Globus pallidus (tissue), 1 donor: ENCODE measurements at places on chromosomes 7 and 10.

- peak; percentile 61 for DNase-seq
Observed at GRCh38 chr10:48658243-48658974, 26.3 kb upstream of the WDFY4 start.

- DNase-seq = no peak
Observed at GRCh38 chr10:132170561-132171361, 16.0 kb upstream of the DPYSL4 start.

DNA sequence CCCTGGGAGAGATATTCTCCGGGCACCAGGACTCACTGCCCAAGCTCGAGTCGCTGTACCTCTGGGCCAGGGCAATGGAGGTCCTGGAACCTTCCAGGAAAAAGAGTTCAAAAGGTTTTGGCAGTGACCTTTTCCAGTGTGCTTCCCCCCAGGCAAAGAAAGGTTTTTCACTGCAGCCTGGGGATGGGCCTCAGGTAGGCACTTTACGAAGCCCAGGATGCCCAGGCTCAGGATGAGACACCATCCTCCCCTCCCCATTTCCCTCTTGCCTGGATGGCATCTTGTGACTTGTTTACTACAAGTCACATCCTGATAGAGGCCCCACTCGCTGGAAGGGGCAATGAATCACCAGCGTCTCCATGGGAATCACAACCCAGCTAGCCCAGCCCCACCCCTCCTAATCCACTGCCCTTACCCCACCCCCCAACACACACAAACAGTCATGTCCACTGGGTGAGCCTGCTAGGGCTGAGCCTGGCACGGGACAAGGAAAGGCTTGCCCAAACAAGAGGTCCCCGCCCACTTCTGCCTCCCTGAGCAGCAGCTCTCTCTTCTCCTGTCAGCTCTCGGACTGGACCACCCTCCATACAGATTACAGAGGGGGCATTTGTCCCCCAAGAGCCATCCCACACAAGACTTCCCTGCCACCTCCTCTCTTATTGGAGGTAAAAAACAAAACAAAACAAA, 93.8 kb upstream of the SMNDC1 start:
- no peak for DNase-seq

- no peak for DNase-seq
Observed at GRCh38 chr7:127658970-127659630, 7.1 kb downstream of the SND1 start.

- no peak for DNase-seq
Observed at GRCh38 chr7:43119371-43120075, 7.1 kb downstream of the HECW1 start.

DNA sequence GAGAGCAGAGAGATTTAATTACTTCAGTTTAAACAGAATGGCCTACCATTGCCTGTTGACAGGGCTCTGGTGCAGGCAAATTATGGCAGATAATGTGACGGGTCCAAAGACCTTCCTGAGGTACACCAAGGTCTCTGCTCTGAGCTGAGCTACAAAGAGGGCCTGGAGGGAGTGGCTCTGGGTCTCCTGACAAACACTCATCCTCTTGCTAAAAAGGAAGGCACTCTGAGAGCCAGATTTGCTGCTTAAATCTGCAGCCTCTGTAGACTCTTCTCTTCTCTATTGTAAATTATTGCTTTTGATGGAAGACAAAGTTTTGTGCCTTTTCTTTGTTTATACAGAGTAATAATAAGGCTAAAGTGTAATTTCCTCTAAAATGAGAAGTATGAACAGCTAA, 529.5 kb upstream of the FZD8 start:
- DNase-seq = no peak

DNA sequence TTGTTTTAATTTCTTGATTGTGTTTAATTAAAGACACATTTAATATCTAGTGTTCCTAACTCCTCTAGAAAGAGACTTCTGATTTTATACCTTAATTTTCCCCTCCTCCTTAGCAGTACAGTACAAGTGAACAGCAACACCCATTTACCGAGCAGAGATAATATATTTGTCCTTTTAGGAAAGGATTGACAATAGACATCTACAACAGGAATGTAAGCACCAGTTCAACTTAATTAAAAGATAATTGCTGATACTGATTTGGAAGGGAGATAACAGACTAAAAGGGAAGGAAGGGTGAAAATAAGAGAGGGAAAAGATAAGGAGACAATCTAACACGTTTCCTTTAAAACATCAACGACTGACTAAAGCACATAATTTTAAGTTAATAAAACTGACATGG, 119.3 kb downstream of the SRPK2 start:
- DNase-seq = peak; percentile 67

DNA sequence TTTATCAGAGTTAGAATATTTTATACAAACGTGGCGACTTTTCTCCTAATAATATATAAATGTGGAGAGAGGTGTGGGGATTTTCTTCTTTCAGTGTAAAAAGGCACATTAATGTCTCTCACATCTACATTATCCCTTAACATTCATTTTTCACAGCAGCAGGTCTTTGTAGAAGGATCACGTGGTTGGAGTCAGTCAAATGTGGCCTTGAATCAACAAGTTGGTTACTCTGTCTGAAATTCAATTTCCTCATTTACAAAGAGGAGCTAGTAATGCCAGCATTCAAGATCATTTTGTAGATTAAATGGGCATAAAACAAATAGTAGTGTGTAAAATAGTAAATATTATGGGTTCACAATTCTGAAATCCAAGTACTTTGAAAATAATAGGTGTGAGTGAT, 183.1 kb upstream of the SEMA3E start:
- DNase-seq = no peak

- no peak for DNase-seq
Observed at GRCh38 chr10:132320654-132321469, 11.1 kb upstream of the LRRC27 start.

DNA sequence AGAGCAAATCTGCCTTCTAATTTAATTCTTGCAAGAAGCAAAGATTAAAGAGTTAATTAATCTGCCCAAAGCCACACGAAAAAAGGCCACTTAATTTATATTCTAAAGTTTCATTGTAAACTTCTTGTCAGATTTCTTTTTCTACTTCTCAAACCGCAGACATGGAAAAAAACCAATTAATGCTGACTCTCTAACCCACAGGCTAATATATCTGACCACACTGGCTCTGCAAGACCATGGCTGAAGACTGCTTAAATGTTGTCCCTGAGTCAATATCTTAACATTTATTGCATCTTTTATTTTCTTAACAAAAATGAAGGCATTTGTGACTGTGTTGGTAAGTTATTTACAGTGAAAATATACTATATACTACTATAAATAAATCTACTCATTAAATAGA, 234.0 kb upstream of the SP8 start:
- no peak for DNase-seq

- peak; percentile 95 for DNase-seq
Observed at GRCh38 chr7:24979863-24980533, at the start of gene OSBPL3. Gene OSBPL3 (minus strand): TSS chr7:24980178. CDS start chr7:24892472, 87,706 bp downstream.

- no peak for DNase-seq
Observed at GRCh38 chr10:131843881-131844284, 56.9 kb upstream of the PPP2R2D start.

GRCh38 chr10:99531026-99531695, 1.6 kb upstream of the NKX2-3 start:
- DNase-seq = no peak

GRCh38 chr7:149459201-149459539, 1.7 kb downstream of the ZNF777 start:
- no peak for DNase-seq

GRCh38 chr10:71598621-71599055, 120.9 kb downstream of the C10orf105 start:
- peak; percentile 93 for DNase-seq

DNA sequence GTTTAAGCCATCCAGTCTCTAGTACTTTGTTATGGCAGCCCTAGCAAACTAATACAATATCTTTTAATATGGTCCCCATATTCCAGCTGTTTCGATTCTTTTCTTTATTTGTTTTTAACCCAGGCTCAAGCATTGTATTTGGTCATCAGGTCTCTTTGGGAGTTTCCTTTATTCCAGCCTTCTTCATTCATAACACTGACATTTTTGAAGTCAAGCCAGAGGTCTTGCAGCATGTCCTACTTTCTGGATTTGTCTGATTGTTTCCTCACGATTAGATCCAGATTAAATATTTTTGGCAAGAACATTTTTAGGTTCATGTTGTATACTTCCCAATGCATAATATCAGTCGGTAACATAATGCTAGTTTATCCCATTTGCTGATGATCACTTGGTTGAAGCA, 11.8 kb downstream of the SLC25A13 start:
- DNase-seq = no peak

- no peak for DNase-seq
Observed at GRCh38 chr10:72567421-72567820, 58.5 kb downstream of the MICU1 start.

- no peak for DNase-seq
Observed at GRCh38 chr10:1540144-1540543, 197.2 kb downstream of the ADARB2 start.

DNA sequence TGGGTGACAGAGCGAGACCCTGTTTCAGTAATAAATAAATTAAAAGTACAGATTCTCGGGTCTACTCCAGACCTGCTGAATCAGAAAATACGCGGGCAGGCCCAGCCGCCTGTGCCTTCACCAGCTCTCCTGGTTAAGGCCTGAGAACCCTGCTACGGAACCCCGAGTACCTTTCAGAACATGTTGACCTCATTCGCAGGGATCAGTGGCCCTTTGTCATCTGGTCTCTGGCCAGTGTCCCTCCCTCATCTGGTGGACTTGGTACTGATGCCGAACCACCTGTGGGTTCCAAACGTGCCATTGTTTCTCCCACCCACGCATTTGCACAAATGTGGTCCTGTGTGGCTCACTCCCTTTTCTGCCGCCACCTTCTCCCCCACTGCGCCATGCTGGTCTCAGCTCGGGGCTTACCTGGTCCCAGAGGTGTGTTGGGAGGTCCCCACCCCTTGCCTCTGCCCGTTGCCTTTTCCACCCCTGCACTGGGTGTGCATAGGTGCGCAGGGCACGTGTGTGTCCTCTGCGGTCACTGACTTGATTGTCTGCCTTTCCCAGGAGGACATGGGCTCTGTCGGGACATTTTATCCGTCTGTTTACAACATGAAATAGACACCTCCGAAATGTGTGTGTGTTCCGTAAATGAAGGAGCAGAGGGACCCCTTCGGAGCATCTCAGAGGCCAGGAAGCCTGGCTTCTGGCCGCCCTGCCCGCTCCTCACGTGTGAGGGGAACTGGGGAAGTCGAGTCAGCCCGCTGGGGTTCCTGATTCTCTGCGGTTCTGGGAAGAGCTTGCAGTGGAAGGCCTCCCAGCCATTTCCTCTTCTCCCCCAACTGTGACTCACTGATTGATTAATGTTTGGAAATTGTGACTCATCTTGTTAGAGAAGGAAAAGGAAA, 135.2 kb downstream of the CUX1 start:
- DNase-seq = no peak

GRCh38 chr10:119667562-119668328, 16.6 kb downstream of the BAG3 start:
- no peak for DNase-seq

DNA sequence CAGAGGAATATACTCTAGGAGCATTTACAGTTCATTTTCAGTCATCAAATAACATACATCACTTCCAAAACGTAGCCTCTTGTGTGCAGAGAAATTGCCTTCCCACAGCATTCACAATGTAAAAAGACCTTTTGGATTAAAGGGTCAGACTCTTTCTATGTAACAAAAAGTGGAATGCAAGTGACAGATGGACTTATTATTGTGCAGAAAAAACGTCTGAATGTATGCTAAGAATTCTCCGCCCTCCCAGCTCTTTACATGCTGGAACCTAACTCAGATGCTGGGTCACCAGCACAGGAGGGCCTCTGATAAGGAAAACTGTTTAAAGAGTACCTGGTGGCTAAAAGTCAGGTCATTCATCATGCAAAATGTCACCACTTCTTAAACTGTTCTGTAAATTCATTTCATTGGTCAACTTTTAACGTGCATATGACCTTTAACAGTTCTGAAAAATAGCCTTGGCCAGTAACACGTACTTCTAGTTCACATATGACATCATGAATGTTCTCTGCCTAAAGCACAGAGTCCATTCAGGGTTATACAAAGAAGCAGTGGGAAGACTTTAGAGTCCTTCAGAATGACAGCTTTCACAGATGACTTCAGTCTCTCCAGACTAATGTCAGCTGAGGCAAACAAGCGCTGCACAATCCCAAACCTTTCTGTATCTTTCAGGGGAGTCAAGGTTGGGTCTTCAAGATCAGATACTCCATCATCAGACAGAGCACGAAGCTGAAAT, 58.6 kb downstream of the GSDME start:
- DNase-seq = no peak

DNA sequence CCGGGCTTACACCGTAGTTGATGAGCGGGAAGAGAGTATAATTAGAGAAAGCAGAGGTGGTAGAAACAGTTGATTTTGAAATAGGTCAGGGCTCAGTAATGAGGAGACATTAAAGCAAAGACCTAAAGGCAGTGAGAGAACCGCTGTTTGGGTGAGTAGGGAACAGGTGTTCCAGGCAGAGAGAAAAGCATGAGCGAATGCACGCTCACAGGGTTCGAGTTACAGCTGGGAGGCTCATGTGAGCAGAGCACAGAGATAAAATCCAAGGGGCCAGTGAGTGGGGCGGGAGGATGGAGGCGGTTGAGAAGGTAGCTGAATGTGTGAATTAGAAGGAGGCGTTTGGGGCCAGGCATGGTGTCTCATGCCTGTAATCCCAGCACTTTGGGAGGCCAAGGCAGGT, 39.9 kb downstream of the APBB1IP start:
- DNase-seq = no peak

GRCh38 chr7:77855371-77856083, 57.0 kb downstream of the PHTF2 start:
- peak; percentile 38 for DNase-seq

GRCh38 chr7:152871678-152872060, 112.1 kb downstream of the ACTR3B start:
- no peak for DNase-seq

GRCh38 chr10:77071001-77071511, 566.6 kb downstream of the KCNMA1 start:
- DNase-seq = no peak

DNA sequence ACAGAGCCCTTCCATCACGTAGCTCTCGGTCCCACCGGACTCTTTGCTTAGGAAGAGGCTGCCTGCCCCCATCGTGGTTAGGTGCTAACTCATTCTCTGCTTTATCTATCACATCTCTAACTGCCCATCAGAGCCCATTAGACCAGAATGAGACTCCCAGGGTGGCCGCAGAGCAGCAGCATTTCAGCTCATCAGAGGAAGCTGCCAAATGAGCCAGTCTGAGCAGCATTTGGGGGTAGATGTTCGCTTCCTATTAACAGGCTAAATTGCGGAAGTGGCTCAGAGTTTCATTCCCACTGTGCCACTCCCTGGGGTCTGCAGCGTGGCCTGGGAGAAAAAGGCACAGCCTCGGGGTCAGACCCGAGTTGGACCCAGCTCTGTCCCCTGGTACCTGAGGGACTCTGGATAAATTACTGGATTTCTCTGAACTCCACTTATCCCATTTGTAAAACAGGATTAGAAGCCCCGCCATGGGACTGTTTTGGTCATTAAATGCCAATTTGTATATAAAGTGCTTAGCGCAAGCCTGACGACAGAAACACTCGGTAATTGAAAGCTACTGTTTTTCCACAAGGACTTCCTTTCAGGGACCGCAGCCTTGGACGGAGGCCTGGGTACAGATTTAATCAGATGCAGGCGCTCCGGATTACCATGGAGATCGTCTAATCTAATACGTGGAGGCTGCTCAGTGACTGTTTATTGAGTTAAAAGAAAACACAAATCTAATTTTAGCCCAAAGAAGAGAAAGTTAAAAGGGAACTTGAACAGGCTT, 73.8 kb upstream of the PRLHR start:
- peak; percentile 84 for DNase-seq
